ENCODE measurements at places on chromosomes 6 and 20. TPM values are rescaled to one million over a fixed set of nuclear protein-coding genes. Genes with fewer than 3 reads are reported as not detected.

The IPCEF1 gene
- total RNA-seq = 1.0 TPM

The THBD gene
- 26.6 TPM for total RNA-seq

The PPP1R3G gene
- total RNA-seq = 4.4 TPM

The RAB44 gene
- total RNA-seq = 0.62 TPM

The TREML2 gene
- total RNA-seq = 0.10 TPM

The SLC16A10 gene
- 32.2 TPM for total RNA-seq

The VAPB gene
- total RNA-seq = 37.5 TPM

The GSTA2 gene
- total RNA-seq = not detected

The NRN1 gene
- total RNA-seq = 12.3 TPM

The AVP gene
- not detected for total RNA-seq

The TTBK1 gene
- total RNA-seq = 0.10 TPM
